ENCODE measurements at places on chromosomes 1 and 21.
A peak's percentile ranks its signal among the peaks of the same experiment; 100 is the strongest.

DNA sequence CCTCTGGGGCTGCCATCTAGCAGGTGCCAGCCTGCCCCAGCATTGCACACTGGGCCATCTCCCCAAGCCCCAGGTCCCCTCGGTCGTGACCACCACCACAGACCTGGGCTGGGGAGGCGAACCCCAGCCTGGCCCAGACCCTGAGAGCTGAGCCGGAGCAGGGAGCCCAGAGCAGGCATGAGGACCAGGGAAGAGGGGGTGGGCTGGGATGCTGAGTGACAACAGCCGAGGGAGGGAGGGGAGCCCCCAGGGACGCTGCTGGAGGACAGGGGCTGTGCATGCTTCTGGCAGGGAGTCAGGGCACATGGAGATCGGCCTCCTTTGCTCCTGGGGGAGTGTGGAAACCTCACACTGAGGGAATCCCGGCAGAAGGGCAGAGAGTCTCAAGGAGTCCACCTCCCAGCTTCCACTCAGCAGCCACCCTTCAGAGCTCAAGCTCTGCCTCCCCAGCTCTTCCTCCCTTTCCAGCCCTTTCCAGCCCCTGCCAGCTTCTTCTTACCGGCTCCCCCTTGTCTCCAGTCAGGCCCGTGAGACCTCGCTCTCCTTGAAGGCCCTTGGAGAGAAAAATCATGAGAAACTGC is 23.7 kb upstream of the PEF1 start:
- DNase-seq: no peak

GRCh38 chr1:151340870-151341754 is 5.9 kb downstream of the RFX5 start:
- peak; percentile 29 for DNase-seq

DNA sequence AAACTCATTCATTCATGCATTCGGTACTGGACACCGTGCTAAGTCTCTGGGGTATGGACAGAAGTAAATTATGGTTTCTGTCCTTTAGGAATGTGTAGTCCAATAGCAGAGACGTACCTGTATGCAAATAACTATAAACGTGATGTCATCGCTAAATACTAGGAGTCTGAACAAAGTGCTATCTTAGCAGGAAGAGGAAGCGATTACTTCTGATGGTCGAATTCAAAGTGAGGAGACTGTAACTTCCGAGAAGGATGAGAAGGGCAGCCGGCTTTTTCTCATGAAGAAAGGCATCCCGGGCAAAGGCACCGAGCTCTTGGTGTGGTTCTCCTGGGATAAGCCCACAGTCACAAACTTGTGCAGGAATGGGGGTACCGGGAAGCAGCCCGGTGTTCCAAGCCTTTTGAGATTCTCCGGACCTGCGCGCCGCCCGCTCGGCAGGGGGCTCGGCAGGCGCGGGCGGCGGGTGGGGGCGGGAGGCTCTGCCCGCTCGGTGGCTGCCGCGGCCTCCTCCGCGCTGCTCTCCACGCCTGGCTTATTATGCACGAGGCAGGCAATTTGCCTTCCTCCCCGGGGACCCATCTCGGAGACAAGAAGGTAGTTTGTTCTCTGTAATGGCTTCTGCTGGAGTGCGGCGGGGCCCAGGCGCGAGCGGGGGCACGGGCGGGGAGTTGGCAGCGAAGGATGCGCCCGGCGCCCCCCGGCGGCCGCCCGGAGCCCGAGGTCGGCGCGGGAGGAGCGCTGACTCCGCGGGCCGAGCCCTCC is 67.5 kb upstream of the CD1D start:
- no peak for DNase-seq

DNA sequence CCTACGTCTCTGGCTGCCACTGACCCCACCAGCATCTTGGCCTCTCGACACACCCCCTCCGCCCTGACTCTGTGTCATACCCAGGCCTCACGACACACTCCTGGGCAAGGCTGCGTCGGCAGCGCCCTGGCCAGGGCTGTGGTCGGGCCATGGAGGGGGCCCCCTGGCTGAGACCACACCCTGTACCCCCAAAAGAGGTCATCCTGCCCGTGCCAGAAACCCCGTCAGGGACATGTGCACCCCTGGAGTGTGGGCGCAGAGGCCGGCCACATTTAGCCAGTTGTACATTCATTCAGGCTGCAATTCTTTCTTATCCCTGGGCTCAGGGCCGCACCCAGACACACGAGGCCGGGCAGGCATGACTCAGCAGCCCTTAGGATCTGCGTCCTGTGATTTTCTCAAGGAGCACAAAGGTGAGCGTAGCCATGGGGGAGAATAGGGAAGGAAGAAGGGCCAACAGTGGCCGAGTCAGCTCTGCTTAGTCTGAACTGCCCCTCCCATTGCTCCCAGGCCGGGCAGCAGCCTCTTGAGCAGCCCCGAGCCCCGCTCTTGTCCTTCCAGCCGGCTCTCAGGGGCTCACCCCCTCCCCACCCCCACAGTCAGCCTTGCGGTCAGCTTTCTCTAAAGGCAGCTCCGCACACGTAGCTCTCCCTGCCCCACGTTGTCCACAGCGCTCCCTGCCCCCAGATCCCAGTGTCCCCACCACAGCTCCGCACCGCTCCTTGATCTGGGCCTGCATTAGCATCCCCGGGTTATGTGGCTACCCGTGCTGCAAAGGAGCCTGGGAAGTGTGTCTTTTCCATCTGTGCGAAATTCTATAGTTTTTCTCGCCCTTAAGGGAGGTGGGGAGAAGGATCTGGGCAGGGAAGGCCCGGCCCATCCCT is 7.9 kb downstream of the CSTB start:
- DNase-seq: no peak

GRCh38 chr1:154306151-154306550 is 14.7 kb upstream of the AQP10 start:
- no peak for DNase-seq

DNA sequence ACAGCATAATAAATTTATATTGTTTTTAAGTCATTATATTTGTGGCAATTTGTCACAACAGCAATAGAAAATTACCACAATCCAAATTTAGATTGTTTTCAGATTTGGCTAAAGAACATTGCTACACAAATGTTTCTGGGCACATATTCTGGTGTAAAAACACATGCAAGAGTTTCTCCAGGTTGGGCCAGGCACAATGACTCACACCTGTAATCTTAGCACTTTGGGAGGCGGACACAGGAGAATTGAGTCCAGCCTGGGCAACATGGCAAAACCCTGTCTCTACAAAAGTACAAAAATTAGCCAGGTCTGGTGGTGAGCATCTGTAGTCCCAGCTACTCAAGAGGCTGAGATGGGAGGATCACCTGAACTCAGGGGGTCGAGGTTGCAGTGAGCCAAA is 8.4 kb downstream of the ERO1B start:
- DNase-seq: no peak

GRCh38 chr1:224387302-224387912 is 30.7 kb downstream of the CNIH4 start:
- DNase-seq: no peak

DNA sequence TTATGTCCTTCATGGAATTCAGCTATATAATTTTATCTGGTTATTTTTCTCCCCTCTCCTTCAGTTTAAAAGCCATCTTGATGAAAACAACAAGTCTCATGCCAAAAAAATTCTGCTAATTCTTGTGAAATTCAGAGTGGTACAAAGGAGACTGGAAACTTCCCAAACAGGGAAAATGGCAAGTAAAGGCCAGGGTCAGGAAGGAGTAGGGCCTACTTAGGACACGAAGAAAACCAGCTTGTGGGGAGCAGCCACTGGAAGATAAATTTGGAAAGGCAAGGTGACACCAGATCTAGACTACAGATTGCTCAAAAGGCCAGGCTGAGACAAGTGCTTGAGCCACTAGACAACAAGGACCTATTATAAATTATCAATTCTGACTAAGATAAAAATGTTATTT is 6.4 kb downstream of the TSTD1 start:
- no peak for DNase-seq

DNA sequence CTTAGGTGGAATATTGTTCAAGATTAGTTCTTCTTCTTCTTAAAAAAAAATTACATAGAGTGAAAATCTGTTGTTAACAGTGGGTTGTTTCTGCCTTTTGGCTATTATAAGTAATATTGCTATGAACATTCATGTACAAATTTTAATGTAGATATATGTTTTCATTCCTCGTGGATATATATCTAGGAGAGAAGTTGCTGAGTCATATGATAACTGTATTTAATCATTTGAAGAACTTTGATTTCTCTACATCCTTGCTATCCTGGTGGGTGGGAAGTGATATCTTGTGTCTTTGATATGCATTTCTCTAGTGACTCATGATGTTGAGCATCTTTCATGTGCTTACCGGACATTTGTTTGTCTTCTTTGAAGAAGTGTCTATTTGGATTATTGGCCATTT is 29.9 kb downstream of the MAST2 start:
- DNase-seq: no peak

DNA sequence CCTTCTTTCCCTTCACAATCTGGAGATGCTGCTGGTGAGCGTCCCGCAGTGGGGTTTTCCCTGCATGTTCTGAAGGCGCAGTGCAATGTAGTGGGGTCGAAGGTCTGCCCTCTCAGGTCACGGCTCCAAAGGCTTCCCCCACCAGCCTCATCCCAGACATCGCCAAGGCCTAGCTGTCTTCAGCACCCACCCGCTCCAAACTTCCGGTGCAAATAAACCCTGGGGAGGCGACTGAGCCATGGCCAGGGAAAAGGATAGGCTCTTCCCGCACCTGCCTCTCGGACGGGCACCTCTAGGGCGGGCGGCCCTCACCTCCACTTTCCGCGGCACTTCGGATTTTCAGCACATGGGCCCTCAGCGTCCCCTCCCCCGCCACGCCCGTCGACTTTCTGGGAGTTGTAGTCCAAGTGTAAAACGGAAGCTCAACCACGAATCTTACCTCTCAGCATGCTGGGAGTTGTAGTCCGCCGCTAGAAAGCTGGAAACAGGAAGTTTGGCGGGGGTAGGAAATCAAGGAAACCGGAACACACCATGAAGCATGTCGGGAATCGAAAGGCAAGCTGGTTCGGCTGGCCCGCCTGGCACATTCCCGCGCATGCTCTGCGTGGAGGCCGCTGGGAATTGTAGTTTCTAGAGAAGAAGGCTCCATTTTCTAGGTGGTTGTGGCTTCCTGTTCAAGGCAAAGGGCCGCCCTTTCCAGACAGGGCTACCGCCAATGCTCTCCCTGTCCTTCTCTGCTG is at the start of gene MRPL24:
MRPL24 (minus strand) TSS at position 348 of the 740 bp plus-strand sequence. CDS start 2,384 bp downstream, outside the sequence.
- DNase-seq: peak; percentile 90

DNA sequence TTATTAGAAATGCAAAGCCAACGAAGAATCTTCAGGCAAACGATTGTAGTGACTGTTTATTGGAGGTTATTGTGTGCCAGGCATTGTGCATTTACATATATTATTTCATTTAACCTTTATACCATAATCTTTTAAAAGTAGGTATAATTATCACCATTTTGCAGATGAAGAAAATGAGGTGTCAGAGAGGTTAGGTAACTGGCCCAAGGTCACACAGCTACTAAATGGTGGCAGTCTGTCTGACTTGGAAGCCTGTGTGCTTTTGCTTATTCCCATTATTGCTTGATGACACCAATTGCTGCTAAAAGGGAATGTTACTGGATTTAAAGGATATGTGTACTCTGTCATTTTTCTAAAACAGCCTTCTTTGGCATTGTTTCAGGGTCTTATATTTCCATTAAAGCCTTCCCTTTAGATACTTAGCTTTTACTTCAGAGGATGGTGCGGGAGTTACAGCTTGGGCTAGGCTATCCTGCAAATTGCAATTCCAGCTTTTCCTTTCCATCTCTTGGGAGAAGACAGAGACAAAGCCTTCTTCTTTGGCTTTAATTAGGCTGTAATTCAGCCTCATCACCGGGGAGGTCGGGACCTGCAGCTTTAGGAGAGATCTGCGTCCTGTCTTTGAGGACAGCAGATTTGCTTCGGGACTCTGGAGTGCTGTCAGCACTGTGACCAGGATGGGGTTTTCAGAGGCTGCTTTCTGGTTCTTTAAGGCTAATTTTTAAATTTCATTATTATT is 37.4 kb upstream of the ERRFI1 start:
- DNase-seq: no peak

- no peak for DNase-seq
Observed at GRCh38 chr1:186980400-186980799, 151.7 kb downstream of the PLA2G4A start.

GRCh38 chr1:200237066-200237465 is 172.8 kb downstream of the ZNF281 start:
- no peak for DNase-seq

DNA sequence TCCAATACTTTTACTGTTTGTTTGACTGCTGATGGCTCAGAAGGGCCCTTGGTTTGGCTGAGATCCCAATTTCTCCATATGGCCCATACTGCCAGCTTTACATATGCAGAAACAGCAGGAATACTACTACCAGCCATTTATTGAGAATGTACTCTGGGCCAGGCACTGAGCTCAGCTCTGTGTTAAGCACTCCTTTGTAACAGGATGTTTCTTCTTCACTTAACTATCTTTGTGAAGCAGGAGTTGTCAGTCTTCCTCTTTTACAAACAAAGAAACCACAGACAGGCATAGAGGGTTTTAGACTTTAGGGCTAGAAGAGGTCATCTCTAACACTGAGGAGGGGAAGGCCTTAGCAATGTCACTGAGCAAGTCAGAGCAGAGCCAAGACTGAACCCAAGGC is 8.3 kb downstream of the HMGCL start:
- DNase-seq: no peak

DNA sequence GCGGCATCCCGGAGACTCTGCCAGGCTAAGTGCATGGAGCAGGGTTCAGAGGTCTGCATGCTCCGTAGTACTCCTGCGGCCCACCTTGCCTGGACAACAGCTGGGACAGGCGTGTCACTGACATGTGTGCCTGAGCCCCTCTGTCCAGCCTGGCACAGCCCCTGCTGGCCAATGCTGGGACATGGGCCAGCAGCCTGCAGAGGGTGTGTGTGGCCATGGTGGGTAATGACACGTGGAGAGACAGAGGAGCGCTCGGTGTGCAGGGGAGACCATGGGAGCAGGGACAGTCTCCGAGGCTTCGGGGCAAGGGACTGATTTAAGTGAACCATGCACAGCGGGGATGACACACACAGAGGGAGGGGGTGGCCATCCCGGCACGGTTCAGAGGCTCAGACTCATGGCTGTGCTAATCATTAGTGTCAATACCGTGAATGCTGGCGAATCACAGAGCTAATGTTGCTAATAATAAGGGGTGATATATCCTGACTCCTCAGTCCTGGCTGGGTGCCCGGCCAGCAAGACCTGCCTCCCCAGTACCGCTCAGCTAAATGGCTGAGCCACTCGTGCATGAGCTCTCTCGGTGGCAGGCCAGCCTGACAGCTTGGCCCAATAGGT is 41.5 kb downstream of the IGSF21 start:
- no peak for DNase-seq

GRCh38 chr1:31062867-31063380 is 2.6 kb downstream of the PUM1 start:
- no peak for DNase-seq

GRCh38 chr1:222654849-222655248 is 37.0 kb downstream of the MIA3 start:
- DNase-seq: peak; percentile 32

Data from stimulated activated CD8-positive, alpha-beta memory T cell treated with anti-CD3 and anti-CD28 coated beads, Interleukin-4, amount 100 ng/mL, for 1 hour (primary cell).